ENCODE measurements at places on chromosomes 2 and 18.

GRCh38 chr2:135798762-135799161 is 38.2 kb downstream of the LCT start:
- DNase-seq, result no peak

DNA sequence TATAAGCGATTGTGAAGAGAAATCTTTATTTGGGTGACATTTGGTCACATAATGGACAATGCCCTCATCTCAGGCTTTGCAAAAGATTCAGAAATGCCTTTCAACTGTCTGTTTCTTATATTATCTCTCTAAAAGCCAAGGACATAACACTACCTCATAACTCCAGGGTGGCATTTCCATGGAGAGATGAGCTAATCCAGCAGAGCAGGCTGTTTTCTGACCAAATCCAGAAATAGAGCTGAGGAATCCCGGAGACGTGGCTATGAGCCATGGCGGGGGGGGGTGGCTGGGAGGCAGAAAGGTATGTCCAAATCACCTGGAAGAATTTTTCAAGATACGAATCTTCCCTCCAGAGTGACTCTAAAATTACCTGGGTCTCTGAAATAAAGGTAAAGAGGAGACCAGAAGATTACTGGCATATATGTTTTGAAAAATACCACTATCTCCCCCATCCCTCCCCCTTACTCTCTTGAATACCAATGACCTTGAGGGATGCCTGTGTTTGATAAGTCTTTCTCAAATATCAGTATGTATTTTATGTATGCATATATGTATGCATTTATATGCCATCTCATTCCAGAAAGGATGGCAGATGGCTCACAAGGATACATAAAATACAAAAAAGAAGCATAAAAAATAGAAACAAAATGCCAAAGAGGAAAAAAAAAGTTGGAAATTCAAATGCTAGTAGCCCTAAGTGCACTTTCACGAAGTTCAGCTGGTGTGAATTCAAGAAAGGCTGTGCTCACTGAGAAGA is 296.0 kb upstream of the MGAT5 start:
- no peak for DNase-seq

GRCh38 chr2:30986231-30986580 is 152.0 kb downstream of the GALNT14 start:
- DNase-seq, result no peak

GRCh38 chr2:8598295-8599165 is 83.3 kb upstream of the ID2 start:
- DNase-seq, result no peak

GRCh38 chr2:207417301-207417718 is 112.5 kb upstream of the CREB1 start:
- no peak for DNase-seq

DNA sequence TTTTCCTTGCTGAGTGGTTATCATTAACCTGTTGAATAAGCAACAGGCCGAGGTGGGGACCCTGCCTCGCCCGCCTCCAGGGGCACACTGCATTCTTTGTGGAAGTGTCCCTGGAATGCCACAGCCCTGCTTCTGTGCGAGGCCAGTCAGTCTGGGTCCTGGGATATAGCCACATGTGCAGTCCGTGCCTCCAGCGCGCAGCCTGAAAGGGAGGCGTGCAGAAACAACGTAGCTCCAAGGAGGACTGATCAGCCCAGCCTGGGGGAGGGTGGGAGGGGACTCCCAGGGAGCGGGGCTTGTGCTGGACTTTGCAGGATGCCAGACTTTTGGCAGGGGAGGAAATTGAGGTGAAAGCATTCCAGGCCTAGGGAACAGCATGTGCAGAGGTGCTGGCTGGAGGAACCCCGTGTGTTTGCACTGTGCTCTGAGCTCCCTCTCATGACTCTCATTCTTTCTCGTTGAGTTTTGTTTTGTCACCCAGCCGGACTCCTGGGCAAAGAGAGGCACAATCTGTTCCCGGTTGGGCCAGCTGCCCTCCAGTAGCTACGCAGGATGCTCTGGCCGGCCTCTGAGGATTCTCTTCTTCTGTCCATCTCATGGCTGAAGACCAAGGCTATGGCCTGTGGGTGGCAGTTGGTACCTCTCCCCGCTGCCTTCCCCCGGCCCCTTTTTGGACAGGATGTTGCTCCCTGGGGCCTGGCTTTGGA is 39.7 kb downstream of the HPCAL1 start:
- DNase-seq, result no peak

DNA sequence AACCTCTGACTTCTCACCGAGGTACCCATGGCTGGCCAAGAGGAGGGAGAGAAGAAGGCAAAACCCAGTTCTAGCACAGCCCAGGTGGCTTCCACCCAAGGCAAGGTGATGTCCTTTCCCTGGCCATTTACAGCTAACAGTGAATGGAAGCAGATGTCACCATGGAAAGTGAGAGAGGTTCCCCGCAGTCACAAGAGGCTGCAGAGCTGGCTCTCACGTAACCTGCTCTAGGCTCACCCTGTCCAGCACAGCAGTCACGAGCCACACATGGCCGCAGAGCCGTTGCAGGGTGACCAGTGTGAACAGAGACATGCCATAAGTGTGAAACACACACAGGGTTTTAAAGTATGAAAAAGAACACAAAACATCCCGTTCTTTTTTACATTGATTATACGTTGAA is 169.4 kb downstream of the TNS1 start:
- no peak for DNase-seq

GRCh38 chr2:127069003-127069402 is 38.0 kb downstream of the BIN1 start:
- DNase-seq, result no peak

- DNase-seq, result no peak
Observed at GRCh38 chr2:234373060-234373459, 123.8 kb downstream of the ARL4C start.

DNA sequence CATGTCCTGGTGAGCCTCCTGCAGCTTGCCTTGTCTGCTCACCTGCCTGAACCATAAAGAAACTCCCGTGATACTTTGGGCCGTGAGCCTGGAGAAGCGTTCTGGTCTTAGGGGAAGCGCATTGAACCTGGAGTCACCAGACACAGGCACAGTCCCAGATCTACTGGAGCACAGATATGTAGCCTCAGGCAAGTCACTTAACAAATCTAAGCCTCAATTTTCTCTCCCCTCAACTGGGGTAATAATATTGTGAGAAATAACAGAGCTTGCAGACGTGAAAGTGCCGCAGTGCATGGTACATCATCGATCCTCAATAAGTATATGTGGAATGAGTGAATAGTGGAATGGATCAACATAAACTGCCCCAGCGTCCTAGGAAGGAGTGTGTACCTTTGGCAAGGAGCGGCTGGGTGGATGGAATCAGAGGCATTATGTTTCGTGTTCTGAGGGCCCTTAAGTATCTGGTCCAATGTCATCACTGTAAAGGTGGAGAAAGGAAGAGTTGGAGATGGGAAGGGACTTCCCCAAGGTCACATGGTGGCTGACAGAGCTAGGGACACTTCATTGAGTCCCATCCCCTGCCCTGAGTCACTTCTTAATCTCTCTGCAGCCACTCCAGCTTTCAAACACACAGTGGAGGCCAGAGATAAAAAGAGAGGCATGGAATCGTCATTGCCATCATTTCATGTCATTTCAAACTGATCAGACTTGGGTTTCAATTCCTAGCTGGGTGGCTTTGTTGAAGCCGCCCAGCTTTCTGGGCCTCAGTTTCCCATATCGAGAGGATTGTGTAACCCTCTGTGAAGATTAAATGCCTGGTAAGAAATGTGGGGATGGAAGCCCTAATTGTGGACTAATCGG is 172.4 kb downstream of the DDX1 start:
- no peak for DNase-seq

GRCh38 chr2:9251154-9252001 is 44.8 kb downstream of the ASAP2 start:
- DNase-seq, result no peak

DNA sequence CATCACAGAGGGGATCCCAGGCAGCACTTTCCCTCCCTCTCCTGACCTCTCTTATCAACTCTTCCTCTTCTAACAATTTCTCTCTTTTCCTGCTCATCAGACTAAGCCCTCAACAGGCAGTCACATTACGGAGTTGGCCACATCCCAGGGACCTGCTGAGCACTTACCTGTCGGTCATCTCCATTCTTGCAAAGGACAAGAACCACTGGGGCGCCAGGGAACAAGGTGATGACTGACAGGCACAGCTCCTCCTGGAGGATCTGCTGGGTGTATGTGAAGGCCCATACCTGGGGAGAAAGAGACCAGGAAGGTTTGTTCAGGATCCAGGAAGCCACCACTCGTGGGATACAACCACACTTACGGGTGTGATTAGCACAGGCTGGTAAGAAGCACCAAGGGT is 104.8 kb upstream of the CAPN13 start:
- DNase-seq, result no peak

DNA sequence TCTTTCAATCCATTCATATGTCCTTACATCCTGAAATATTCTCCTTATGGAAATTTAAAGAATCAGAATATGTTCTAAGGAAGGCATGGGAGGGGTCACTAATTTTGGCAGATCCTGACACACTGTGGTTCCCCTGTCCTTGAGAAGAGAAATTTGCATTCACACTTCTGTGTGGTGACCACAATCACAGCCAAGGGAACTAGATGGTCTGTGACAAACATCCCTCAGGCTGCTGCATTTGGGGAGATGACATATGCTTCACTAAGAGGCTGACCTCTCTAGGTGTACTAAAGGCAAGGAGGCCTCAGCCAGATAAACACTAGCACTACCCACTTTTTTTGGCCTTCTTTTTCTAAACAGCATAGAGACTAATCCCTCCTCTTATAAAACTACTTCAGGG is 129.6 kb downstream of the MREG start:
- DNase-seq, result no peak

GRCh38 chr18:55419132-55419946 is 168.7 kb downstream of the TCF4 start:
- DNase-seq, result no peak

GRCh38 chr18:59900222-59901128 is 679 bp downstream of the PMAIP1 start:
- peak; percentile 38 for DNase-seq

- no peak for DNase-seq
Observed at GRCh38 chr2:46480562-46480961, 1.2 kb downstream of the TMEM247 start.

GRCh38 chr2:8469709-8470493 is 212.0 kb upstream of the ID2 start:
- DNase-seq, result no peak

- DNase-seq, result no peak
Observed at GRCh38 chr2:219281588-219281987, 2.4 kb downstream of the DNAJB2 start.

- DNase-seq, result no peak
Observed at GRCh38 chr2:25936889-25937545, 45.3 kb downstream of the KIF3C start.

GRCh38 chr2:149446748-149447147 is 116.4 kb downstream of the LYPD6 start:
- DNase-seq, result no peak

GRCh38 chr2:230893338-230893737 is 28.6 kb downstream of the ITM2C start:
- no peak for DNase-seq

GRCh38 chr18:6859676-6860422 is 130.3 kb downstream of the ARHGAP28 start:
- DNase-seq, result no peak

- no peak for DNase-seq
Observed at GRCh38 chr2:168944065-168944464, 43.0 kb downstream of the G6PC2 start.

GRCh38 chr2:118837621-118838020 is 9.8 kb downstream of the EN1 start:
- no peak for DNase-seq

- DNase-seq, result no peak
Observed at GRCh38 chr2:47010176-47010575, 94.6 kb upstream of the MCFD2 start.

DNA sequence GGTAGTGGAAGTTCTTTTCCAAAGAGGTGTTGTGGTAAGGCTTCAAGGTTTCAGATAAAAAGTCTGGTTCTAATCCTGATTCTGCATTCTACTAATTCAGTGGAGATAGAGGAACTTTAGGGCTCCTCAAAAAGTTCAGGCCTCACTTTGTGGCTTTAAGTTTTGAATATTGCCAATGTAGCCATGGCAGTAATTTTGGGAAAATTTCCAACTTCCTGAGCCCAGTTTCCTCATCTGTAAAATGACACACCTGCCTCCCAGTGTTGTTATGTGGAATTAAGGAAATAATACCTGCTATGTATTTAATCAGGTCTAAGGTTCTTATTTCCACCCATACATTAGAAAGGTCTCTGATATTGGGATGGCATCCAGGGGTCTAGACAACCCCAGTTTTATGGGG is 147.6 kb upstream of the ITGA6 start:
- DNase-seq, result no peak

GRCh38 chr2:181789827-181790448 is 101.6 kb upstream of the ITPRID2 start:
- DNase-seq, result no peak

DNA sequence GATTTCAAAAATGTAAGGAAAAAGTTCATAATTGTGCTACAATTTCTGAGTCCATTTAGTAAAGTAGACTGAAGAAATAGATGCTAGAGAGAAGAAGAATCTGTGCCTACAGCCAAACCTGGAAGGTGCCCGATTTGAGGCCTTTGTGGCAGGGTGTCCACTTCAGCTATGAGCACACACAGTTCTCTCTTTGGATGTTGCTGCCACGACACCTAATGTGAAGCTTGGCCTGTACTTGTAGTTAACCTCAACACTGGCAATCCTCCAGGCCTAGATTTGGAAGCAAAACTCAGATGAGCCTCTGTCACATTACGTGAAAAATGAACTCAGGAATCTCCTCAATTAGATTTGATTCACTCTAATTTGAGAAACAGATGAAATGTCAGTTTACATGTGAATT is 90.1 kb upstream of the LRP1B start:
- DNase-seq, result no peak

- no peak for DNase-seq
Observed at GRCh38 chr2:189143925-189144324, 35.6 kb downstream of the COL5A2 start.

GRCh38 chr2:129466389-129466788 is 513.1 kb upstream of the RAB6C start:
- DNase-seq, result no peak

DNA sequence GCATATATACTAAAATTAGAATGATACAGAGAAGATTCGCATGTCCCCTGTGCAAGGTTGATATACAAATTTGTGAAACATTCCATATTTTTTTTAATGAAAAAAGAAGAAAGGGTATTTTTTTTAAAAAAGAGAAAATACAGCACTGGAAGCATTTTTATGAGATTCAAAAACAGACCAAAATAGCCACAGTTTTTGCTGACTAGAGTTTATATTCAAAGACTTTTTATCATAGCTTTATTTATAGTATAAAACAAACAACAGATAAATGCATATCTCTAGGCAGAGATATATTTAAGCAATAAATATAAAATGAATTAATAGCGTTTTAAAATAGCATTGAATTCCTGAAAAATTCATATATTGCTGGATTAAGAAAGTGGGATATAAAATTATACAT is 436.5 kb upstream of the ACVR2A start:
- no peak for DNase-seq

- no peak for DNase-seq
Observed at GRCh38 chr2:240230291-240230931, 90.0 kb upstream of the OTOS start.

- no peak for DNase-seq
Observed at GRCh38 chr2:174235680-174236079, 12.7 kb downstream of the OLA1 start.

- DNase-seq, result no peak
Observed at GRCh38 chr2:37623971-37624900, 47.2 kb downstream of the CDC42EP3 start.

GRCh38 chr2:150608341-150608740 is 120.9 kb upstream of the RND3 start:
- DNase-seq, result no peak
